ENCODE measurements at places on chromosomes 13 and 19.

GRCh38 chr13:70473907-70474306 lies 365.7 kb upstream of the KLHL1 start:
- DNase-seq: no peak

DNA sequence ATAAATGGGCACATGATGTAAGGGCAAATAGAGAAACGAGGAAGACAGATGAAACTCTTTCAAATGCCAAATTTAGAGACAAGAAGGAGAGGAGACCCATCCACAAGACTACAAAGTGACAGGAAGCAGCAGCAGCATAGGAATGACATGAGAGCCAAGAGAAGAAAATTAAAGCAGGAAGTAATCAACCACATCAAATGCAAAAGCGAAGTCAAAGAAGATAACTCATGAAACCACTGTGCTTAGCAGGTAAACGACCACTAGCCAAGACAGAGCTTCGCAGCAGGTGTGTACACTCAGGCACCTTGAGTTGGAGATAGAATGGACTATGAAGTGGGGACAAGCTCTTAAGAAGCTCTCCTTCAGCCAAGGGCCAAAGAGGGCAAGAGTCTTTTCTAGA lies 64.1 kb downstream of the KLF12 start:
- no peak for DNase-seq

DNA sequence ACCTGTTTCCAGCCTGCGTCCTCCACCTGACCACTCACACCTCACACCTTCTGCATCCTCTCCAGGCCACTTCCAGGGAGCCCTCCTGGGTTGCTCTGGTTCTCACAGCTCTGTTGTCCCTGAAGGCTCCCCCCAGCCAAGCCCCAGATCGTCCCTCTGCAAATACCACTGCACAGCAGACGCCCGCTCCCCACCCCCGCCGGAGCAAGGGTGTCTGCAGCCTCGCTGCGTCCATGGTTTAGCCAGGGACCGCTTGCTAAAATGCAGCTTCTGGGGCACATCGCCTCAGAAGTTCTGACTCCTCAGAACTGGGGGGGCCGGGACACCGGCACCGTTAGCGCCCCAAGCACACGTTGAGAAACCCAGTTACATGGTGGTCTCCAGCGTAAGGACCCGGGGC lies 983 bp downstream of the LINGO3 start:
- no peak for DNase-seq

DNA sequence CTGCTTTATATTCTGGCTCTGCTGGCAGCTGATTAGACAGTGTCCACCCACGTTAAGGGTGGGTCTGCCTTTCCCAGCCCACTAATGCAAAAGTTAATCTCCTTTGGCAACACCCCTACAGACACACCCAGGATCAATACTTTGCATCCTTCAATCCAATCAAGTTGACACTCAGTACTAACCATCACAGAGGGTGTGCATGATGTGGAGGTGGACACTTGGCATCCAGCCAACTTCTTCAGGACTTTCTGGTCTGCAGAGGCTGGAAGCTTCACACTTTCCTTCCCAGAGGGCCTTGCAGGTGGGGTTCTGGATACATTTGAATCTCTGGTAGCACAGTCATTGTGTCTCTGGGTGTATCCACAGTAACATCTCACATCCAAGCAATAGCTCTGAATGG lies 18.9 kb upstream of the IGFL1 start:
- no peak for DNase-seq

DNA sequence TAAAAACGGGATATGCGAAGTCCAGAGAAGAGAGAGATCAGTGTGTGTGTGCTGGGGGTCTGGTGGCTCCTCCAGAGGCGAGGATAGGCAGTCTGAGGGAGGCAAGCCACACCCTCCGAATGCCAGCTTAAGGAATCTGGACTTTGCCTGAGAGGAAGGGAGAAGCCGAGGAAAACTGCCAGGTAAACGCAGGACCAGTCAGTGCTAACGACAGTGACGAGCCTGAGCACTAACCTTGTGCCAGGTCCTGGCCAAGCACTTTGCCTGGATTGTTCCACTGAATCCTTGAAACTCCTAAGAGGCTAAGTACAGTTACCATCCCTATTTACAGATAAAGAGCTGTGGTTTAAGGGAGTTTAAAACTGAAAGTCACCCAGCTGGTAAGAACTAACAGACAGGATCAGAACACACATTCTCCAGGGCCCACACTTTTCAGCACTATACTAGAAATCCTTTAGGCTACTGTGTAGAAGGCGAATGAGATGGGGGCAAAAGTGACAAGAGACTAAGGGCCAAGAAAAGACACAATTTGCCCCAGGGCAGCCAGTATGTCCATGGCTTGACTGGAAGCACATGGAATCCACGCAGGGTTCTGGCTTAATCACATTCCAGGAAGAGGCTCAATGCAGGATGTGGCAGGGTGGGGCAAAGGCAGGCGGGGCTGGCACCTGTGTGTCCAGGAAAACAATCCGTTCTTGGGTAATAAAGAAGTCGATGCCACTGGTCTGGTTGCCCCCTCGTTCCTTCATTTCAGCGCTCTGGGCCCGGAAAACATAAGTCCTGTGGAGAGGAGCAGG lies 15.1 kb downstream of the SMG9 start:
- DNase-seq: no peak

DNA sequence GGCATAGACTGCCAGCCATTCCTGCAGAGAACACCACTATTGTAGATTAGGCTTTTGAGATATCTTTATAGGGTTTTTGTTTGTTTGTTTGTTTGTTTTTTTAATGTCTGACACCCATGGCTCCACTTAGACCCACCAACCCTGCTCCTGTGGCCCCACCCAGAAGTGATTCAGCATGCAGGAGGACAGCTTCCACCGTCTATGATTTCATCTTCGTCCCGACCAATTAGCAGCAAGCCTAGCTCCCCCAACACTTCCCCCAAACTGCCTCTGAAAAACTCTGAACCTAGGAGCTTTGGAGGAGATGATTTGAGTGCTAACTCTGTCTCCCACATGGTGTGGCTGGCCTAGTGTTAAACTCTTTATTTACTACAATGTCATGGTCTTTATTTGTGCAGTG lies 108.3 kb upstream of the RXFP2 start:
- no peak for DNase-seq

DNA sequence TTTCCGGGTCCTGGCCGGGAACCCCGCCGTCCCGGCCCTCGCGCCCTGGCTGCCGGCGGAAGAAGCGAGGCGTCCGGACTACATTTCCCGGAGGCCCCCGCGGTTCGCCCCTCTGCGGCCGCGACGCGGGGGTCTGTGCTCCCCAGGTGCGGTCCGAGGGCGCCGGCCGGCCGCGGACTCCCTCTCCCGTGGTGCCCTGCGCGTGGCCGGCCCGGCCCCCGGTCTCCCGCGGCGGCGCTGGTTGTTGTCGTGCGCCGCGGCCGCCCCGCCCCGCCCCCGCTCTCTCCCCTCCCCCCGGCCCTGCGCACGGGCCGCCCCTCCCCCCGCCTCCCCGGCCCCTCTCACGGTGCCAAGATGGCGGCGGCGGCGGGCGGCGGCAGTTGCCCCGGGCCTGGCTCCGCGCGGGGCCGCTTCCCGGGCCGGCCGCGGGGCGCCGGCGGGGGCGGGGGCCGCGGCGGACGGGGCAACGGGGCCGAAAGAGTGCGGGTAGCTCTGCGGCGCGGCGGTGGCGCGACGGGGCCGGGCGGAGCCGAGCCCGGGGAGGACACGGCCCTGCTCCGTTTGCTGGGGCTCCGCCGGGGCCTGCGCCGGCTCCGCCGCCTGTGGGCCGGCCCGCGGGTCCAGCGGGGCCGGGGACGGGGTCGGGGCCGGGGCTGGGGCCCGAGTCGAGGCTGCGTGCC lies at the start of gene KMT2B:
Gene KMT2B, plus strand, starts transcription at position 339 of the 680 bp plus-strand sequence. Its CDS starts 16 bp downstream, at position 355.
- no peak for DNase-seq
